Tongue (tissue), 3 donors: ENCODE measurements at places on chromosomes 3 and 15. TPM values are rescaled to one million over a fixed set of nuclear protein-coding genes. Genes with fewer than 3 reads are reported as not detected.

The FGF7 gene
- 35.0 TPM for total RNA-seq

The MASP1 gene
- total RNA-seq, result 12.0 TPM

The CLSTN2 gene
- 20.1 TPM for total RNA-seq

The GREM1 gene
- total RNA-seq, result 1.6 TPM

The C3orf18 gene
- 25.1 TPM for total RNA-seq

The ADIPOQ gene
- total RNA-seq, result 0.31 TPM

The NEK10 gene
- total RNA-seq, result 40.5 TPM
